ENCODE measurements at places on chromosomes 7 and 10.

DNA sequence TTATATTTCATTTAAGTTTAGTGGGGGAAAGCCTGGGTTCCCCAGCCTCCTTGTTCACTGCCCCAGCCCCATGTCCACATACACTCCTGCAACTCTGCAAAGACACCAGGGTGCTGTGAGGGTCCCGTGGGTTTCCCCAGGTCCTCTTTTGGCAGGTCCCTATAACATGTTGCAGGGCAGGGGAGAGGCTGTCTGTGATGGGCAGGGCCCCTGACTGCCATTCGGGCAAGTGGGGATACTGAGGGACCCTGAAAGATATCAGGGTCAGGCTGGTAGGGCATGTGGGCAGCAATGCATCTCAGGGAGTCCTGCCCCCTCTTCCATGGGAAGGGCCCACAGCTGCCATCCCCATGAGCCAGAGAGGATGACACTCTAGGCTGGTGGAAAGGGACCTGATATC lies 28.4 kb downstream of the RASGEF1A start:
- no peak for DNase-seq

- DNase-seq, result no peak
These were observed 3.4 kb downstream of the CRPPA start for GRCh38 chr7:16417906-16418305.

DNA sequence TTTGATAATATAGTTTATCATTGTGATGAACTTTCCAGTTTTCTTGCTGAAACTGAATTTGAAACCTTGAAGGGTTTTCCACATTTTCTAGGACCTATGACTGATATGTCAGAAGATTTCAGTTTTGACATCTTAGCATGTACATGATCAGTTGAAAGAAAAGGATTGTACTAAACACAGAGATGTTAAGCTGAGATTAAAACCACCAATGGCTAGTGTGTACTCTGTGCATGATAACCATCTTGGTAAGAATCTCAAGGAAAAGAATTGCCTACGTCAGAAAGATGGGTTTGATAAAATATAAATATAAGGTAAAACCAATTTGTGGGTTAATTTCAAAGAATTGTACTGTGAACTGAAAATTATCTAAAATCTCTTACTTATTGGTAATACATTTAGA lies 776.4 kb downstream of the GATA3 start:
- no peak for DNase-seq

- no peak for DNase-seq
These were observed 258.0 kb downstream of the CELF2 start for GRCh38 chr10:11275651-11276050.

DNA sequence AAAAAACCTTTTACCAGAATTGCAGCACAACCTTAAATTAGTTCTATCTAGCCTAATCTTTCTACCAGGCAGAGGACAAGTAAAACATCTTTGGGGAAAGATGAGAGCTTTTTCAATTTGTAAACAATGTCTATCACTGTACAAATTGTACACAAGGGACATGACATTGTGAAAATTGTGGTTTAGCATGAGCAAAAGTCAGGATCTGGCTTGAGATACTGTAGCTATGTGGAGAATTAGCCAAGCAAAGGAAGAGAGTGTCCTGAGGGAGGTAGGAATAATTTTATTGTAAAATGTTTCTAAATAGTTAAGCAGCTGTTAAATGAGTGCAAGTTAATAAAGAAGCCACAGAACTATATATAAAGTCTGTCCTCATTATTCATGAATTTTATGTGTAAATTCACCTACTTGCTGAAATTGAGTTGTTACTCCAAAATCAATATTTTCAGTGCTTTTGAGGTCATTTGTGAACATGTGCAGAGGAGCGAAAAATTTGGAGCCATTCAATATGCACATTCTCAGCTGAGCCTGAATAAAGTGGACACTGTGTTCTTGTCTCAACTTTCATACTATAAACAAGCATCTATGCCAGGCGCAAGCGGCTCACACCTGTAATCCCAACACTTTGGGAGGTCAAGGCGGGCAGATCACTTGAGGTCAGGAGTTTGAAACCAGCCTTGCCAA lies 42.8 kb upstream of the POM121L12 start:
- DNase-seq, result no peak

DNA sequence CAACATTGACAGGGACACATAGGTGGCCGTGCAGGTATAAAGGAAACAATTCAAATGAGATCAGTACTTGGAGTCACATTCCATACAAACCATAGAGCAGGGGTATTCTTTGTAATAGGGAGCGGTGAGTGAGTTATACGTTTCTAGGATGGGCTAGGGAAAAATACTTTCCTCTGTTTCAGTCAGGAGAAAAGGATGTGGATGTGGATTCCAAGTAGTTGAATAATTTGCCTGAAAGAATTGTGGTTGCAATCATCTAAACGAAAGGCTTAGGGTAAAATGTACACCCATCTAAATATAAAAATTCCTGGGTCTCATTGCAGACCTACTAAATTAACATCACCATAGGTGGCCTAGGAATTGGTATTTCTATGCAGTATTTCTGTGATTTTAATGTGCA lies 270.7 kb upstream of the IGFBP3 start:
- DNase-seq, result no peak

DNA sequence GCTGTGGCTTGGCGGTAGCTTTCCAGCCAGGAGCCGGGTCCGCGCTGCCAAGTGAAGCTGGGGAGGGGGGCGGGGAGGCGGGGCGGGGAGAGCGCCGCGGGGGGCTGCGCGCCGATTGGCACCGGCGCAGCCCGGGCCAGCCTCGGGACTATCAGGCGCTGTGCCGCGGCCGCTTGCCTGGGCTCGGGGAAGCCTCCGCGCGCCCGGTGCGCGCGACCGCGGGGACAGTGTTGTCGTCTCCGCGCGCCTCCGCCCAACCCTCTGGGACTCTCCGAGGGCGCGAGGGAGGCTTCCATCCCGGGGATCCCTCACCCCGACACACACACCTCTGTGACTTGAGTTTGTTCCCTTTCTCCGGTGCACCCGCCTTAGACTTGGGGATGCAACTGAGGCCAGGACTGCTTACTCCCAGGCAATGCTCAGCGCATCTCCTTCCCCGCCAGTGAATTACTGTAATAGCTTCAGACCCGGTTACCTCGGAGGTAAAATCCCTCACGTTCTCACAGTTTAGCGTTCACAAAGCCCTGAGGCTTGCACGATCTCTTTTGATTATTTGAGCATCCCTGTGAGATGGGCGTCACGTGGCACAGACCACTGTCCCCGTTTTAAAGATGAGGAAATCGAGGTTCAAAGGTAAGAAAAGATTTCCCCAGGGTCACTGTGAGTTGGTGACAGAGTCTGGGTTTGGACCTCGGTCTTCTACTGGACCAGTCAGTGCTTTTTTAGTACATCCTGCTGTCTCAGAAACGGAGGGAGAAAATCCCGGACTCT lies at the start of gene NKX1-2:
Gene NKX1-2, minus strand, starts transcription at position 24 of the 771 bp plus-strand sequence. CDS start 92 bp downstream, outside the sequence.
- DNase-seq, result no peak

- DNase-seq, result no peak
These were observed 110.6 kb downstream of the RAB11FIP2 start for GRCh38 chr10:117936141-117936540.

- no peak for DNase-seq
These were observed 100.2 kb upstream of the SP4 start for GRCh38 chr7:21327422-21328409.

- DNase-seq, result no peak
These were observed 88.2 kb downstream of the BBS9 start for GRCh38 chr7:33217595-33217994.

DNA sequence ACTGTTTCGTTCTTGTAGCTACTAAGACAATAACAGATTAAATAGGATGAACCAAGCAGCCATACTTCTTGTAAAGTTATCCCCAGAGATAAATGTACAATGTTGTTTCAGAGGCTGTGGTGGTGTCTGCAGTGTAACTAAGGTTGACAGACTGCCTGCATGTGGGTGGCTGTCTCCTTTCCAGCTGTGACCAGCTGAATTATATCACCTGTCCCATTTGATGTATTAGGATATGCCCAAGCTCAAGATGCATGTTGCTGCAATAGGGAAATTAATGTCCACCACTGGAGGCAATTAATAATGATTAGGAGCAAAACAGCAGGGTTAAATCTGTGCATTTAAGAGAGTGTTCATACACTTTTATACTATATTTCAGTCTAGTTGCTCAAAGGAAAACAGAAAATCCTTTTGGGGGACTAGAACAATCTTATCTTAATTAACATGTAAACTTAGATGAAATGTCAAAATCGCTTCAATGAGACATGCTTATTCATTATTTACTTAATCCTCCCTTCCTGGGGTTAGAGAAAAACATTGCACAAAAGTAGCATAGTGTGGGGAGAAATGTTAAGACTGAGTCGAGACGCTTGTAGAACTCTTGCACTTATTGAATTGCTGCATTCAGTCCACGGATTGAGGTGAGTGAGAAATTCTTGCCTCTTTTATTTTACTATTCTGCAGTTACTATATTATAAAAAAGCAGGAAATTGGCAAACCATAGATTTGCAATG lies 269.0 kb downstream of the SNX10 start:
- no peak for DNase-seq

DNA sequence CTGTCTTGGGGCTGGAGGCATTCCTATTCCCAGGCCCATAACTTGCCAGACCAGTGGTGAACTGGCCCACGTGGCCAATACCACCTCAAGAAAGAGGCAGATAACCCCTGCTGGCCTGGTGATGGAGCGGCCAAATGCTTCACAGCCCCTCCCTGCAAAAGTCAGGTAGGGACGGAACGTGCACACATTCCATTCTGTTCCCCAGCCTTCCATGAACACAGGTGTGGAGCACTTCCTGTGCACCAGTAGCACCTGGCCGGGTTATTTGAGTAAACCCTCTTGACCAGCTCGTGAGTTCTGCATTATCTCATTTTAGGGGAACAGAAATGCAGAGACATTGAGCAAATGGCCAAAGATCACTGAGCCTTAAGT lies 134.4 kb downstream of the SH3PXD2A start:
- no peak for DNase-seq

DNA sequence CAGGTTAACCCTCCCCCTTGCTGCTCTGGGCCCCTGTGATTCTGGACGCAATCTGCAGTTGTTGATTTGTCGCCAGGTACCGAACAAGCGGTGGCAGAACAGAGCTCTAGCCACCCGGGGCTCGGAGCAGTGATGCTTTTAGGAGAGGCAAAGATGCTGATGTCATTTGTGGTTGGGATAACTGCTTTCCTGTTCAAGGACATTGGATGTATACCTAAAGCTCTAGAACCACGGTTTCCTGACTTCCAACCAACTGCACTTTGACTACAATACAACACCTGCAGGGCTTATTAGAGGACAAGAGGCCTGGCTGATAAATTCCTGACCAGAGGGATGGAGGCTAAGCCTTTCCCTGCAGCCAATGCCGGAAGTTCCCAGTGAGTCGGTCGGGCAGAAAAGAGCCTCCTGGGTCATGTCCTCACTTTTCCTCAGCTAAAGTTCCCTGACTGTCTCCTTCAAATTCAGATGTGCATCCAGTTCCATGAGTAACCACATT lies 6.5 kb upstream of the RBM20 start:
- DNase-seq, result no peak

DNA sequence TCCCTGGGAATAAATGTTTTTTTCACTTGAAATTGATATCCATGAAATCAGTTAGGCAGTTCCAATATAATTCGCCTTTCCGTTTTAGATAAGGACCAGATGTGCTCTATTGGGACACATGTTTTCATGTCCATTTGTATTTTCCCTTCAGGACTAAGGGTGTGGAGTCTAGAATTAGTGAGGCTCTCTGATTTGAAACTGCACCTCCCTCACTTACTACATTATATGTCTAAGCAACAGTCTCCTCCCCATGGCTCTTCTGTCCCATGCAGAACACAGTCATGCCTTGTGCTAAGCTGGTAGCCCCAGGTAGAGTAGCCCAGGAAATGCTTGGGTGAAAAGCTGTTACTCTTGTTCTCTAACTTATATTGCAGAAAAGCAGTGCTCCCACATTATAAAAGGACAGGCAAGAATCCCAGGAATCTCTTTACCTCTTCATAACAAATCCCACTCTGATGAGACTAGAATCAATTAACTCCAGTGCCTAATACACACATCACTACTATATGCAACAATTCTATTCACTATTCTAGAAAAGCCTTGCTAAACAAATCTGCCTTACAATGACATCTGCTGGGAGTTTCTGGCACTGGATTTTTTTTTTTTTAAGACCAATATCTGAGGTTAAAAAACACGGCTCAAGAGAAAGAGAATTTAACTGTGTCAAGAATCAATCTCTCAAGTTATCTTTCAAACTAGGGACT lies 293.9 kb downstream of the SNX13 start:
- peak; percentile 6 for DNase-seq

GRCh38 chr7:45184326-45185027 lies 26.9 kb downstream of the RAMP3 start:
- DNase-seq, result no peak

- no peak for DNase-seq
These were observed 101.2 kb downstream of the PARD3 start for GRCh38 chr10:34713875-34714274.

- no peak for DNase-seq
These were observed 74.0 kb downstream of the FAM241B start for GRCh38 chr10:69703766-69704630.

DNA sequence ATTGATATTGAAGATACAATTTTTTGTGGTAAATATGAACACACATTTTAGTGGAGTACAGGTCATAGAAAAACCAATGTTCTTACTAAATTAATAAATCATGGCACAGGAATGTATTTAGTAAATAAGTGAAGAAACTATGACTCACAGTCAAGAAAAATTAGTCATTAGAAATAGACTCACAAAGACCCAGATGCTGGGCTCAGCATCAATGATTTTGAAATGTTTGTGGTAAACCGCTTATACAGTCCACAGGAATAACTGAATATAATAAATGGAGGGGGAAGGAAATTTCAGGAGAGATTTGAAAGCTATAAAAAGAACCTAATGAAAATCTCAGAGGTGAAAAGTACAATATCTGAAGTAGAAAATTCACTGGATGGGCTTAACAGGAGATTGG lies 138.3 kb upstream of the ADCY1 start:
- no peak for DNase-seq

- no peak for DNase-seq
These were observed 345.0 kb downstream of the SORCS1 start for GRCh38 chr10:106819490-106819889.

- DNase-seq, result no peak
These were observed 250.4 kb downstream of the WDR11 start for GRCh38 chr10:121101561-121101960.

DNA sequence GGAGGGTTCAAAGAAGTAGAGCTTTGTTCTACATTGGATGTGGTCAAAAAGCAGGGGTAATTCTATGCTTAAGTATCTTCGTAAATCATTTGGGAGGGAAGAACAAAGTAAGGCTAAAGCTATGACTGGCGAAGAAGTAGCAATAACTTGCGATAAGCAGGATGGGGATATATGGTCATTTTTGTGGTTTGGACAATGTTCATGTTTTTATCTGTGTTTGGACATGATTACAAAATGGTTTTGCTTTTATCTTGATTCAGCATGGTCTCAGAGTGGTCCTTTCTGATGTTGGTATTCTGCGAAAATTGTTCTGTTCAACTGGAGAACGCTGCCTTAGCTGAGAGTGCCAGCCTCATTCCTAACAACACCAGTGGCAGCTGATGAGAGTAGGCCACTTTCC lies 208.8 kb downstream of the SEMA3A start:
- no peak for DNase-seq

DNA sequence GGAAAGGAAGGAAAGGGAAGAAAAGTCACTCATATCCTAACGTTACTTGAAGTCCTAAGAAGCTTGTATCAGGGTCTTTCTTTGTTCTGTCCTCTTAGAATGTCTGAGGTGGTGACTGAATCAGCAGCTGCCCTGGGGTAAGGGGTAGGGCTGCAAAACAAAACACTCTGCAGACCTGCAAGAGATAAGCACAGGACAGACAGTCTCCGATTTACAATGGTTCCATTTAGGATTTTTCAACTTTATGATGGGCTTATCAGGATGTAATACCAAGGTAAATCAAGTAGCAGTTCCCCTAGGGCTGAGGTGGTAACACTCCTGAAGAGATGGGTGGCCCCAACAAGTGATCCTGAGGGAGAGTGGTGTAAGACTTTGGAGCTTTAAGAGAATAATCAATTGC lies 16.5 kb downstream of the KDM7A start:
- no peak for DNase-seq

Measured in LNCaP clone FGC (cell line).